ENCODE measurements at places on chromosomes 2 and 18. TPM values are rescaled to one million over a fixed set of nuclear protein-coding genes. Genes with fewer than 3 reads are reported as not detected.
A peak's percentile ranks its signal among the peaks of the same experiment; 100 is the strongest.

GRCh38 chr2:16628314-16628713, 37.3 kb downstream of the CYRIA start:
- no peak for DNase-seq

DNA sequence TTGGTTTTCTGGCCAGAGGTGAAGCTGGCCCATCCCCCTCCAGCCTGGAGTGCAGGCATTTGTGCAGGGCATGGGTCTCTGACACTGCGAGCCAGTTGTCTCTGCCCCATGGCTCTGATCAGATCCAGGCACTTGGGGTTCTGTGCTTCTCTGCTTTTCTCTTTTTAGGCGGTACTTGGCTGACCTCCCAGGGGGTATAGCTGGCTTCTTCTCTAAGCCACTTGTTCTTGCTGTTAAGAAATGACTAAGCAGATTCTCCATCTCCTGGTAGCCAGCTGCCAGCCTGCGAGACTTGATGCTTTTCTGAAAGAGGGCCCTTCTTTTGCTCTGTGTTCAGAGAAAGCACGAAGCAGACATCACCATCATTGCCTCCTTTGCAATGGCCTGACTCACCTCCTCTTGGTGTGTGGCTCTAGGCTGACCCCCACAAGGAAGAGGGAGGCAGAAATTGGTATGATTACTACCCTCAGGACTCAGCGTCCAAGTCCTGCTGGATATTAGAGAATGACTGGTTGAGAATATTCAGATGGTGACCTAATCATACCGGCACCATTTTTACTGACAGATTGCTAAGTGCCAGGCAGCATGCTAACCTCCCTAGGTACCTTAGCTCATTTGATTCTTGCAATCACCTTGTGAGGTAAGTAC, 32.7 kb downstream of the TNP1 start:
- no peak for DNase-seq

Gene PROKR1
- 1.3 TPM for total RNA-seq

DNA sequence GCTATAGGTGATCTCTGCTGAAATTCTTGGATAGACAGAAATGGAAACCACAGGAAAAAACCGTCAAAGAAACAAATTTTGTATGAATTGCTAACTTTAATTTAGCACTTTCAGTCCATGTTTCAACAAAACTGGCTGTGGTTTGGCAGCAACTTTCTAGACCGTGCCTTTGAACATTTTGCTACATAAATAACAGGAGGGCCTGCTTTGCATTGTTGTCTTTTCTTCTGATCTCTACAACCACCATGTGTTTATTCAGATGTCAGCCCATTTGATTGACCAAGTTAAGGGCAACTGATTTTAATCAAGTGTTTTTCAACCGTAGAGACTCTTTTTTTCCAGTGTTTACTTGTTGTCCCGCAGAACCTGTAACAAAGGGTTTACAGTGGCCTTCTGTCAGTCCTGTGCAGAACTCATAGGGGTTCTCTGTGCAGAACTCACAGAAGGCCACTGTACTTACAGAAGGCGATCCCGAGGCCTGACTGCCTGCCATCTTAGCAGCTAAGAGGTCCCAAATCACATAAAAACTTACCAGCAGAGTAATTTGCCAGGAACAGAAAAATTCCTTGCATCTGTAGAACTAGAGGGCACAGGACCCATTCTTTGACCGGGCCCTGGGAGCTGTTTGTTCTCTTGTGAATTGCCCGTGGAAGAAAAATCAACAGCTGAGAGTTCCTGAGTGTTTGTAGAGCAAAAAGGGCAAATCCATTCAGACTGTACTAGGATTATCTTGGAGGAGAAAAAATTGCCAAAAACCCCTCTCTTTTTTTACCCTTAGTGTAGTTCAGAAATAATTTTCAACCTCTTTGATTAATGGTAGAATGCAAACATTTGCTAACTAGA, 120.6 kb downstream of the PRKRA start:
- no peak for DNase-seq

- no peak for DNase-seq
Observed at GRCh38 chr2:23681356-23682140, 245.4 kb downstream of the ATAD2B start.

DNA sequence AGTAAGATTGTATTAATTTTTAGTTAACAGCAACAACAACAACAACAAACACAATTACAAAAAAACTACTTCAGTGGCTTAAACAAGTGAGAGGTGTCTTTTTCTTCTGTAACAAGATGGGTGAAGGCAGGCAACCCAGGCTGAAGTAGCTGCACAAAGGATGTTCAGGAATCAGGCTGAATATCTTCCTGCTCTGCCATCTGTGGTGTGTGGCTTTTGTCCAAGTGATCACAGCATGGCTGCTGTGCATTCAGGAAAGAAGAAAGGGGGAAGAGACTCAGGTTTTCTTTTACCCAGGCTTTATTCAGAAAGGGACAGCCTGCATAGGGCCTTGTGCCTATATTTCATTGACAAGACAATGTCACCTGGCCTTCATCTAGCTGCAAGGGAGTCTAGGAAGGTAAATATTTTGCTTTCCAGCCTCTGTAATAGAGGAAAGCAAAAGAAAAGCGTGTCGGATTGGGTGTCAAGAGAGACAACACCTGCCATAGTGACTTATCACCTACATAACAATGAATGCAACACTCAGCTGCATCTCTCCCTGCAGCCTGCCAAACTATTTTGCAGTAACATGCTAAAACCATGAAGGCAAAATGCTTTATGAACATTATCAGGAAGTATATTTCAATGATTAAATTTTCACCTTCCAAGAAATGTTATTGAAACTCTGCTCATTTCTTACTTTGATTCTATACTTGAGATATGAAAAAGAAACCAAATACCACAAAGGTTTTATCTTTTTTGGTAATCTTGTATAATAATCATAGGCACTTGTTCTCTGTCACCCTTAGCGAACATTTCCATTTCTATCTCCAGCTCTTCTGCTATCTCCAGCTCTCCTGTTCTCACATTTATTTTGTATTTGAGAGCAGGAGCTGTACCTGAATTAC, 14.6 kb downstream of the G6PC2 start:
- DNase-seq = no peak

Gene ABCG8
- not detected for total RNA-seq

DNA sequence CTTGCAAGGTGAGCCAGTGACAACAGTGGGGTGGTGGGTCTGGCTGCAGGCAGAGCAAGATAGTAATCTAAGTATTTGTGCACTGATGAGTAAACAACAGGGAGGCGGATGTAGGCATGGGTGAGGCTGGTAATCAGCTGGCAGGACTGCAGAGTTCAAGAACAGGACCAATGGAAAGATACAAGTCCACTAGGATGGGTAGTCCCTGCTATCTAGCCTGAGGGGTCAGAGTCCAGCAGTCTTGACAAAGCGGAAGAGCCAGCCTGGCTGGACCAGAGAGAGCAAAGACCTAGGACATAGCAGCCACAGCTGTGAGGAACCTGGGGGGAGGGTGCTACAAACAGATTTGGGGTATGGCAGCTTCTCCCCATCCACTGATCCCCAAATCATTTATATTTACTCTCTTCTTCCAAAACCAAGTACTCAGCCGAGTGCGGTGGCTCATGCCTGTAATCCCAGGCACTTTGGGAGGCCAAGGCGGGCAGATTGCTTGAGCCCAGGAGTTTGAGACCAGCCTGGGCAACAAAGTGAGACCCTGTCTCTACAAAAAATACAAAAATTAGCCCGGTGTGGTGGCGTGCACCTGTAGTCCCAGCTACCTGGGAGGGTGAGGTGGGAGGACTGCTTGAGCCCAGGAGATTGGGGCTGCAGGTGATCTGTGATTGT, 25.9 kb downstream of the VIL1 start:
- no peak for DNase-seq

Gene VWA3B
- total RNA-seq = not detected

GRCh38 chr2:3472966-3473365, 46.4 kb downstream of the ADI1 start:
- DNase-seq = no peak

DNA sequence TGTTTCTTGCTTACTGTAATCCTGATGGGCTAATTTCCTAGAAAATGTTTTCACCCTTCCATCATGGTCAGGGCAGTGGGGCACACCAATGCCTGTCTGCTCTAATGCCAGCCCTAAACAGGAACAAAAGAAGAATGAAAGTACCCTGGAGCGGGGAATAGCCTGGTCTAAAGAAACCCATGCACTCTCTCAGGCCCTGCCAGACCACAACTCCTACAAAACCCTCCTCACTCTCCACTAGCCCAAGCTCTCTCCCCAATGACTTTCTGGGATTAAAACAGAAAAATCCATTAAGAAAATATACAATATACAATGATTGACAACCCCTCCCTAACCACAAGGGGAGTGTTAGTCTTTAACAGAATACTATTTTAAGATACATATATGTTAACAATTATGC, 67.6 kb downstream of the AAK1 start:
- no peak for DNase-seq

DNA sequence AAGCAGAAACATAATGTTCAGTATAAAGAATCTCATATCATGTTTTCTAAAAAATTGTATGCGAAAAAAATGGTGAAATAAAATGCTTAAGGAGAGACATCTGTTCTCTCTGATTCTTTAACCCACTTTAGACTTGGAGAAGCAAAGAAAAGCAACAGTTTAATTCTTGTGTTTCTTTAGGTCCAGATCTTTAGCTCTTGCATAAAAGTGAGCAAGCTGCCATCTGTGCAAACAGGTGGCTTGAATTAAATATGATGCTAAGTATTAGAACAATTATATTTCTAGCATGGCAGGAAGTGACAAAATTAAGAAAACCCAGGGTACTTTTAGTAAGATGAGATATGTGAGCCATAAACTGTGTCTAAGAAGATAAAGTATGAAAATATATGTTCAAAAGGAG, 1038.3 kb downstream of the DPP10 start:
- no peak for DNase-seq

DNA sequence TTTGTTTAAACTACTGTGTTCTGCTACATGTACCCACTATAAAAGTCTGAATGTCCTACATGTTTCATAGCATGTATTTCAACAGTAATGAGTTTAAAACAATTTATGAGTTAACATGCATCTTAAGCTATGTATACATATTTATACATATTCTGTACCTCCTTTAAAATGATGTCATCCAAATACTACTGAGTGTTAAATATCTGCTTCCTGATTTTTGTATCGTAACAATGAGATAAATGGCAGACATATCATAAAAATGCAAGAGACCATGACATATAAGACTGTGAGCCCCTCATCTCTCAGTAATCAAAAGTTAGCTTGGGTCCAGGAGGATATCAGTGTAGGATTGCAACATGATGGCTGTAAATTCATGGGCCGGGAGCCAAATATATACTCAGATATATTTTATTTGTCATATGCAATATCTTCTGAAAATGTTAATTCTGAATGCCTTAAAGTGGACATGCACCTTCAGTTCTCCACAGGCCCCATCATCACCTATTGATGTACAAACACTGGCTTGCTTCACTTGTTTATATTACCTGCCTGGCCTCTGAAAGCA, 3.6 kb downstream of the COL5A2 start:
- DNase-seq = no peak

DNA sequence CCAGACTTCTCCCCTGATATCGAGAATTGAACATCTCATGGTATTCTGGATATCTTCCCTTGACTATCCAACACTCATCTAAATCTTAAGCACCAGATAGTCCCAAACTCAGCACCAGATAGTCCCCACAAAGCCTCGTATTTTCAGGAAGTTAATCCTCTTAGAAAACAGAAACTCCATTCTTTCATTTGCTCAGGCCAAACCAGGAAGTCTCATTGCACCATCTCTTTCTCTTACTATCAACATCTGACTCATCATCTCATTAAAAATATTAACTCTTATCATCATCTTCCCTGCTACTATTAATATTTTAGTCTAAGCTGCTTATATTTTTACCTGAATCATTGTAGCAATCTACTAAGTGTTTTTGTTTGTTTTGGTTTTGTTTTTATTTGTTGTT, 286.4 kb downstream of the GALNT13 start:
- no peak for DNase-seq

DNA sequence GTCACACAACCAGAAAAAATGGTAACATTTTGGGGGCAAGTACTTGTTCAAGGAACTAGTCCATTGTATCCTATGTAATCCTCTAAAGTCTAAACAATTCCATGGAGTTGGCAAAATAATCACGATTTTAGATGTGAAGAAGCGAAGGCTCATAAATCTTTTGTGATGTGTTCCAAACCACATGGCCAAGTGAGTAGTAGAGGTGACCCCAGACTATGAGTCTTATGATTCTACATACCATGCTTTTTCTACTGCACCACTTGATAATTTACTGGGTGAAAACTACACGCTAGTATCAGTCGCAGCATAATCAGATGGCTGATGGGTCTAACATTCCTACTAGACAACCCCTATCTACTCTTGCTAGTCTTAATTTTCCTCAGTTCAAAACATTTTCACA, 371.4 kb downstream of the OSR1 start:
- DNase-seq = no peak

DNA sequence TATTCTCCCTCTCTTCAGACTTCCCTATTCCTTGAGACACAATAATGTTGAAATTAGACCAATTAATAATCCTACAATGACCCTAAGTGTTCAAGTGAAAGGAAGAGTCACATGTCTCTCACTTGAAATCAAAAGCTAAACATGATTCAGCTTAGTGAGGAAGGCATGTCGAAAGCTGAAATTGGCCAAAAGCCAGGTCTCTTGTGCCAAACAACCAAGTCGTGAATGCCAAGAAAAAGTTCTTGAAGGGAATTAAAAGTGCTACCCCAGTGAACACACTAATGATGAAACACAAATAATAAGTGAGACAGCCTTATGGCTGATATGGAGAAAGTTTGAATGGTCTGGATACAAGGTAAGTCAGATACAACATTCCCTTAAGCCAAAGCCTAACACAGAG, 115.4 kb downstream of the PXDN start:
- DNase-seq = peak; percentile 22

DNA sequence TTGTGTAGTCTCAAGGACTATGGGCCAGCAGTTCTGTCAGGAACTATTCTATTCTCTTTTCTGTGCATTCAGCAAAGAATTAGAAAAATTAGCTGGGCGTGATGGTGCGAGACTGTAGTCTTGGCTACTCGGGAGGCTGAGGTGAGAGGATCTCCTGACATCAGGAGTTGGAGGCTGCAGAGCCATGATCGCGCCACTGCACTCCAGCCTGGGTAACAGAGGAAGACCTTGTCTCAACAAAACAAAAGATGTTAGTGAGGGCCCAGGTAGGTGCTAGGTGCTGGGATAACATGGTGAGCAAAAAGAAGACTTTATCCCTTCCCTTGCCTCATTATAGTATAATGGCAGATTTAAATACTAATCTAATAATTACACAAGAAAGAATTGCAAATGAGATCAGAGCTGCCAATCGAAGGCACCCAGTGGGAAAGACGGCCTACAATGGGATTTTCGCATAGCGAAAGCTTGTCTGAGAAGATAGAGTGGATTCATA, 447 bp upstream of the MRPL19 start:
- DNase-seq = no peak

Gene CAMKMT
- 10.2 TPM for total RNA-seq

GRCh38 chr2:113083296-113083695, 15.5 kb downstream of the IL1F10 start:
- DNase-seq = no peak

- no peak for DNase-seq
Observed at GRCh38 chr18:8224576-8224975, 384.7 kb upstream of the RAB12 start.

DNA sequence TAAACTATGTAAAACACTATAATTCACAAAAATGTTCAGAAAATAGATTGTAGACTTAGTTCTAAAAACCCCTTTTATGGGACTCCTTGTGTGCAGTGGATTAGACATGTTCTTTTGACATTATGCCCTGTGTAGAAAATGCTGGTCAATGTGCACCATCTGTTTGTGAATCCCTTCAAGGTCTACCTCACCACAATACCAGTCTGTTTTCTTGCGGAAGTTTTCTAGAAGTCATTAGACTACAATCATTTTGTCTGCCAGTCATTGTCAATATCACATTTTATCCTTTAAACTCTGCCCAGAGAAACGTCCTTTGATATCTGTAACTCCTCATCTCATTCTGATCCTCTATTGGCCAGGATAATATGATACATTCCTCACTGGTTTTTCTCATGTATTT, 7.8 kb downstream of the ITGA4 start:
- DNase-seq = no peak

Gene POMC
- 3.4 TPM for total RNA-seq

Data from mesenteric fat pad (tissue), 1 donor.